ENCODE measurements at places on chromosomes 12 and 14. TPM values are rescaled to one million over a fixed set of nuclear protein-coding genes. Genes with fewer than 3 reads are reported as not detected.

DNA sequence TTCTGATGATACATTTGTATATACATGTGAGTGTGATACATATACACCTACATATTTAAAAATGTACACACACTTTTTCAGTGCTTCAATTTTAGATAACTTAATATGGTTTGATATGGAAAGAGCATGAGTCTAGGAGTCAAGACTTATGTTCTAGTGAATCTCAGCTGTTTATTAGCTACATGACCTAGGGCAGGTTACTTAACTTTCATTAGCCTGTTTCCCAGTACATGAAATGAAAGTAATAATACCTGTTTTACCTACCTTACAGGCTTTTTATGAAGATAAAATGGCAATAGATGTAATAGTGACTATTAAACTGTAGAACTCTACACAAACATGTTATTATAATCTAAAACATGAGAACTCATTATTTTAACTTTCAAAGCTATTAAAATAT lies 39.5 kb downstream of the KIF21A start:
- H3K4me1 ChIP-seq: peaks cover under 1% of the 10 kb centered on the region
- no peak overlapping the region for H3K27ac ChIP-seq
- no peaks in the 10 kb centered on the region for H3K36me3 ChIP-seq
- no peak overlapping the region for H3K4me3 ChIP-seq
- H3K27me3 ChIP-seq: no peaks in the 10 kb centered on the region

- no peaks in the 10 kb centered on the region for H3K4me1 ChIP-seq
- H3K27me3 ChIP-seq: peaks cover 8% of the 10 kb centered on the region
These were observed 594.2 kb downstream of the MED13L start for GRCh38 chr12:115683240-115683780.

DNA sequence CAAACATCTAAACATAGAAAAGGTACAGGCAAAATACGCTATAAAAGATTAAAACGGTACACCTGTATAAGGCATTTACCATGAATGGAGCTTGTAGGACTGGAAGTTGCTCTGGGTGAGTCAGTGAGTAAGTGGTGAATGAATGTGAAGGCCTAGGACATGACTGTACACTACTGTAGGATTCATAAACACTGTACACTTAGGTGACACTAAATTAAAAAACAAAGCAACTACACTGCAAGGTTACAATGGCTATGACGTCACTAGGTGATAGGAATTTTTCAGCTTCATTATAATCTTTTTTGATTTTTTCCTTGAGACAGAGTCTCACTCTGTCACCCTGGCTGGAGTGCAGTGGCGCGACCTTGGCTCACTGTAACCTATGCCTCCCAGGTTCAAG lies 269.2 kb downstream of the KSR2 start:
- H3K4me1 ChIP-seq: no peaks in the 10 kb centered on the region
- DNase-seq: no peak
- no peak overlapping the region for H3K27ac ChIP-seq
- H3K36me3 ChIP-seq: no peaks in the 10 kb centered on the region
- no peaks in the 10 kb centered on the region for H3K27me3 ChIP-seq
- no peak overlapping the region for H3K4me3 ChIP-seq

DNA sequence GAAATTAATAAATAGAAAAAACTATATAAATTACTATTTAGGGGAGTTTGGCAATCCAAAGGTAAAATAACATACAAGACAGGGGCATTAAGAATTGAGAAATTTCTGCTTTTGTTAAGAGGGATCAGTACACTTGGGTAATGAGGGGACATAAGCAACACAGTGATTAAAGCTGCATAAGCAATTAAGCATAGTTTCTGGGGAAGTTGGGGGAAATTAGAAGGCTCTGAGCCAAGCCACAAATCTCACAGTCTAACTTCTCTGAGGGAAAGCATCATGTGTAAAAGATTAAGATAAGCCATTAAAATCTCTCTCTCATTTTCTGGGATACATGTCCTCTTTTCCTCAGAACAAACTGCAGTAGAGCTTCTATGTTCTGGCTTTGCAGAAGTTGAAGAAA lies 533.9 kb upstream of the LRFN5 start:
- no peak for DNase-seq
- H3K27me3 ChIP-seq: no peaks in the 10 kb centered on the region
- H3K36me3 ChIP-seq: no peaks in the 10 kb centered on the region

DNA sequence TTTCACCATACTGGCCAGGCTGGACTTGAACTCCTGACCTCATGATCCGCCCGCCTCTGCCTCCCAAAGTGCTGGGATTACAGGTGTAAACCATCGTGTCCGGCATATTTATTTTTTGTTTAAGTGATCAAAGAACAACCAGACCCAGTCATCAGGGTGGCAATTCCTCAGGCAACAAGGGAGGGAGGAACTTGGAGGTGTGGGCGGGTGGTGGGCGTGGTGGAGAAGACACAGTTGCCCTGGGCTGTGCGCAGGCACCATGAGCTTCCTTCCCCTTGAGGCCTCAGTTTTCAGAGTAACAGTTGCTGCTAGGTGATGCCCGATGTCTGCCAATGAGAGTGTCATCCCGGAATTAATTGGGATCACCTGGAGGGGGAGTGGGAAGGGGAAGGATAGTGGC lies 191.7 kb downstream of the ALG10 start:
- H3K4me3 ChIP-seq: no peak overlapping the region
- no peaks in the 10 kb centered on the region for H3K27me3 ChIP-seq
- H3K27ac ChIP-seq: no peak overlapping the region
- no peak for DNase-seq
- H3K4me1 ChIP-seq: no peaks in the 10 kb centered on the region

GRCh38 chr12:72230589-72230988 lies 41.6 kb upstream of the TRHDE start:
- no peak overlapping the region for H3K4me3 ChIP-seq
- H3K27me3 ChIP-seq: no peaks in the 10 kb centered on the region
- no peak for DNase-seq
- no peaks in the 10 kb centered on the region for H3K36me3 ChIP-seq
- H3K4me1 ChIP-seq: peaks cover 15% of the 10 kb centered on the region

- no peak for DNase-seq
- H3K27ac ChIP-seq: no peak overlapping the region
- no peaks in the 10 kb centered on the region for H3K27me3 ChIP-seq
- peaks cover 7% of the 10 kb centered on the region for H3K4me1 ChIP-seq
These were observed 62.9 kb downstream of the MARK3 start for GRCh38 chr14:103448097-103448496.

DNA sequence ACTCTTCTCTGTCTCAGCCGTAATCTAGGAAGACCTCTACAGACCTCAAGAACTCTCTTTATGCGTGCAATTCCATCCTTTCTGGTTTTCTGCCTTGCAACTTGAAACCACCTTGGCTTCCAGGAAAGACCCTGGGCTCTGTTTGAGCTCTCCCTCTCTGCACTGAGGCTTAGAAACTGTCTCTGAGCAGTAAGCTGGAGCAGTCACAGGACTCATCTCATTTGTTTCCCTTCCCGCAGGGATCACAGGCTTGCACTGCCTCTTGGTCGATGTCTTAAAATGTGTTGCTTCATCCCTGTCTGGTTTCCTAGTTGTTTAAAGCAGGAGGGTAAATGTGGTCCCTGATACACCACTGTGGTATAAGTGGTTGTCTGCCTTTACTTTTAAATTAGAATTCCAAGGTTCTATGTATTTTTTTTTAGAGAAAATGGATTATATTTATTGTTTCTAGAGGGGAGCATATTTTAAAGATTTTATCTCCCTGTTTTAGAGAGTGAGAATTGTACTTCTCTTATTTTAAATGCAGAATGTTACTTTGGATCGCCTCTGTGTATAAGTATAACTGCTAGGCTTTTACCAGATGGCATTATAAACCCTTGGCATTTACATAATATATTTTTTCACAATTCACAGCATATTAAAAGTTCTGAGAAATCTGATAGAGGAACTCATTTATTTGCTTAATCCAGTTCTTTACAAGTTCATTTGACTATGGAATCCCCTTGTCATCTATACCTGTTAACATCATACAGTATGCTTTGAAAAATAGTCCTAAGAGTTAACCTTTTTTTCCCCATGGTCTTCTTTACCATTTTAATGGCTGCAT lies 26.4 kb downstream of the EID3 start:
- no peak overlapping the region for H3K4me3 ChIP-seq
- no peaks in the 10 kb centered on the region for H3K27me3 ChIP-seq
- DNase-seq: no peak
- peaks cover 1% of the 10 kb centered on the region for H3K36me3 ChIP-seq
- H3K27ac ChIP-seq: peak overlapping the region; percentile 26

- peak overlapping the region; percentile 90 for H3K27ac ChIP-seq
- peaks cover 52% of the 10 kb centered on the region for H3K4me1 ChIP-seq
These were observed 101.1 kb downstream of the B4GALNT3 start for GRCh38 chr12:560691-561390.

- peaks cover 10% of the 10 kb centered on the region for H3K4me1 ChIP-seq
- H3K36me3 ChIP-seq: no peaks in the 10 kb centered on the region
- H3K27me3 ChIP-seq: no peaks in the 10 kb centered on the region
- no peak for DNase-seq
- H3K4me3 ChIP-seq: no peak overlapping the region
These were observed 292.4 kb downstream of the DUSP6 start for GRCh38 chr12:89059721-89060541.

- no peaks in the 10 kb centered on the region for H3K27me3 ChIP-seq
- no peaks in the 10 kb centered on the region for H3K36me3 ChIP-seq
- no peak overlapping the region for H3K4me3 ChIP-seq
- peaks cover 6% of the 10 kb centered on the region for H3K4me1 ChIP-seq
- no peak for DNase-seq
- H3K27ac ChIP-seq: no peak overlapping the region
These were observed 43.7 kb downstream of the HSPB8 start for GRCh38 chr12:119222222-119222951.

DNA sequence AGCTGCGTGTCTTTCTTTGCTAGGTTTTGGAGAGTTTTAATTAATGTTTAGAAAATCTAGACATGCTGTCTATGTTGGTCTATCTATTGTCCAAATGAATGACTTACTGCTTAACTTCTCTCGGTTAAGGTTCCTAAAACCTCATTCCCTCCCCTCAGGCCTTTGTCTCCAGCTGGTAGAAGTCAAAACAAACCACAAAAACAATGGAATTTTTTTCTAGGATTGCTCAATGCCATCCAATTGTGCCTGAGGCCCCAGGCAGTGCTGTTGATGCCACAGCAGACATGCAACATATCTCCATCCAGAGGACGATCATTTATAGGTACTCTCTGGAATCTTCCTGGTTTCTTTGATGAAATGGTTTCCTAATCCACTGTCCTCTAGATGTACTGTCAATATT lies 448.2 kb upstream of the TBX3 start:
- H3K27me3 ChIP-seq: peaks cover 3% of the 10 kb centered on the region
- no peak for DNase-seq
- H3K36me3 ChIP-seq: no peaks in the 10 kb centered on the region
- no peaks in the 10 kb centered on the region for H3K4me1 ChIP-seq
- H3K27ac ChIP-seq: no peak overlapping the region
- no peak overlapping the region for H3K4me3 ChIP-seq

- H3K4me1 ChIP-seq: peaks cover 14% of the 10 kb centered on the region
- no peaks in the 10 kb centered on the region for H3K36me3 ChIP-seq
- no peaks in the 10 kb centered on the region for H3K27me3 ChIP-seq
- H3K27ac ChIP-seq: no peak overlapping the region
- H3K4me3 ChIP-seq: no peak overlapping the region
These were observed 148.9 kb downstream of the RGS6 start for GRCh38 chr14:72081137-72081536.

DNA sequence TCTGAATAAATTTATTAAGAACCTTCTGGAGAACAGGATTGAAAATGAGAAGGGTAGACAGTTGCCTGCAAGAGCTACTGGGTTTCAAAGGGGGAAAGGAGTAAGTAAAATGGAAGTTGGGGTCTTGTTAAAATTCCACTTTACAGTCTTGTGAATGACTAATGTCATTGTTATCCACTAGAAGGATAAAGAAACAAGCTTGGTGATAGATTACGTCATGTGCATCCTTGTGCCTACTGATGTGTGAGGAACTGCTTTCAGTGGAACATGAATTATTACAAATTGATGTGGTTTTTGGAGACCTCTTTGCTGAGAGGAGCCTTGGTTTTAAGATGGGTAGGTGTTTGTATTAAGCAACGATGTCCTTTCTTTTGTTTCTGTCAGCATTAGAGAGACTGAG lies 272.5 kb upstream of the PRICKLE1 start:
- no peak overlapping the region for H3K27ac ChIP-seq
- no peak overlapping the region for H3K4me3 ChIP-seq
- H3K36me3 ChIP-seq: no peaks in the 10 kb centered on the region
- DNase-seq: no peak

Gene CCDC38
- not detected for total RNA-seq

Gene APAF1
- total RNA-seq: 20.8 TPM

Gene CRACR2A
- total RNA-seq: 4.5 TPM

Gene TAS2R46
- 3.3 TPM for total RNA-seq
